Activated T-helper 2 cell treated with anti-CD3 and anti-CD28 coated beads, Interferon-gamma antibody, Interleukin-2, Interleukin-4, amounts not matched to agents 10 μg/mL and 5 μg/mL and 100 μg/mL, durations not matched to agents 14 hours and 24 hours and 36 hours (primary cell): ENCODE measurements at places on chromosomes 2 and 18. TPM values are rescaled to one million over a fixed set of nuclear protein-coding genes. Genes with fewer than 3 reads are reported as not detected.
A peak's percentile ranks its signal among the peaks of the same experiment; 100 is the strongest.

The GALNT13 gene
- not detected in 2 replicates for total RNA-seq

The CYP1B1 gene
- 8.6 and 10.9 TPM in 2 replicates for total RNA-seq

The ABHD1 gene
- total RNA-seq: 1.2 and 1.5 TPM in 2 replicates

The SKOR2 gene
- not detected in 2 replicates for total RNA-seq

GRCh38 chr18:38244480-38244879 is 678.9 kb upstream of the CELF4 start:
- no peaks in the 10 kb centered on the region for H3K4me1 ChIP-seq
- no peaks in the 10 kb centered on the region for H3K36me3 ChIP-seq
- H3K27me3 ChIP-seq: no peaks in the 10 kb centered on the region
- H3K27ac ChIP-seq: no peak overlapping the region
- no peak for DNase-seq

DNA sequence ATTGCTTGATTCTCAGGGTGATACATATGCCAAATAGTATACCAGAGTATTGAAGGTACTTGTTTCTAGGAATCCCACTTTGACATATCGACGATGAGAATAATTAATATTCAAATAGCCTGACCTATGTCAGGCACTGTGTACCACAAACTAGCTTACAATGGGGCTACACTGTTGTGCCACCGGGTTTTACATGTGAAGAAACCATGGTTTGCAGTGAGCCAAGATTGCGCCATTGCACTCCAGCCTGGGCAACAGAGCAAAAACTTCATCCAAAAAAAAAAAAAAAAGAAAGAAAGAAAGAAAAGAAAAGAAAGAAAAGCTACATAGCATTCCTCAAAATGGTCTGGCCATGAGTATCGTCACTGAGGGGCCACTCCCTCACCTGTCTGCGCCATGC is 25.5 kb downstream of the GYPC start:
- no peak overlapping the region for H3K4me3 ChIP-seq
- peaks cover 77% of the 10 kb centered on the region for H3K36me3 ChIP-seq
- no peaks in the 10 kb centered on the region for H3K27me3 ChIP-seq
- peaks cover 13% of the 10 kb centered on the region for H3K4me1 ChIP-seq
- no peak for DNase-seq

DNA sequence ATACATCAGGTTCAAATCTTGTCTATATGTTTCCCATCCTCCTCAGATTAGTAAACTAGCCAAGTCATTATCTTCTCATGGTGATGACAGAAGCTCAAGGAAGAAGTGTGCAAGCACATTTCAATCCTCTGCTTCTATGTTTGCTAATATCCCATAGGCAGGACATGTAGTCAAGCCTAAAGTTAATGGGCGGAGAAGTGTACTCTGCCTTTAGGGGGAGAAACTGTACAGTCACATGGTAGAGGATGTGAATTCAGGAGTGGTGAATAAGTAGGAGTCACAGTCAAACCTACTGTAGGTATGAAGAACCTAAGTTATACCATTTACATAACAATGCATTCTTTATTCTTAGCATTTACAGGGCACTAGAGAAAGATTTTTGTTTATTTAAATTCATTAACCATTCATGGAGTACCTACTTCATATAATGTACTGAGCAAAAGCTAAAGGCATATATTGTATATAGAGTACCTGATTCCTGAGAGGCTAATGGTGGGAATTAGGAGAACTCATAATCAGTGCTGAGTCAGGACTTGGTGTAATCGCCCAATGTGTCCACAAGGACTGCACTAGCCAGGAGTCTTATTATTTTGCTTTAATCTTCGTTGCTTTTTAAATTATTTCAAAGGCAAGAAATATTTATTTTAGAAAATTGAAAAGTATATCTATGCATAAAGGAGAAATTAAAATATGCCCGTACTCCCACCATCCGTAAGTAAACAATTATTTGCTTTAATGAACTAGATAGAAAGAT is 394.3 kb upstream of the ETAA1 start:
- H3K36me3 ChIP-seq: no peaks in the 10 kb centered on the region
- no peaks in the 10 kb centered on the region for H3K27me3 ChIP-seq
- no peak for DNase-seq
- no peak overlapping the region for H3K27ac ChIP-seq
- H3K4me3 ChIP-seq: no peak overlapping the region

GRCh38 chr2:104734937-104735586 is 118.9 kb upstream of the POU3F3 start:
- no peaks in the 10 kb centered on the region for H3K27me3 ChIP-seq
- H3K4me3 ChIP-seq: no peak overlapping the region
- no peak overlapping the region for H3K27ac ChIP-seq
- peaks cover 10% of the 10 kb centered on the region for H3K4me1 ChIP-seq
- DNase-seq: no peak

DNA sequence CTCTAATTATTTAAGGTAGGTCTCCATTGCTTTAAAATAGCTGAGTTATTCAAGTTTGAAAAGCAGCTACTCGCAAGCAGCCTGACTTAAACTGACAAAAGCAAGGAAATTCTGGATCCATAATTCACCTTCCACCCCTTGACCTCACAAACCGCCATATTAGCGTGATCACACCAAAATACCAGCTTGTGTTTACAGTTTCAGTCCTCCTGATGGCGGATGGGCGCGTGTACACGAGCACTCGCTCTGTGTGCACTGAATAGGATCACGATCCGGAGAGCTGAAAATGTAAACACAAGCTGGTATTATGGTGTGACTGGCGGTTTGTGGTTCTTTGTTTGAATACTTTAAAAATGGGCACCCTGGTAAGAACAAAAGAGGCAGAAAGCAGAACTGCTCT is 42.4 kb upstream of the PSMD14 start:
- H3K36me3 ChIP-seq: no peaks in the 10 kb centered on the region
- no peak overlapping the region for H3K4me3 ChIP-seq
- no peak overlapping the region for H3K27ac ChIP-seq
- H3K27me3 ChIP-seq: peaks cover 18% of the 10 kb centered on the region

DNA sequence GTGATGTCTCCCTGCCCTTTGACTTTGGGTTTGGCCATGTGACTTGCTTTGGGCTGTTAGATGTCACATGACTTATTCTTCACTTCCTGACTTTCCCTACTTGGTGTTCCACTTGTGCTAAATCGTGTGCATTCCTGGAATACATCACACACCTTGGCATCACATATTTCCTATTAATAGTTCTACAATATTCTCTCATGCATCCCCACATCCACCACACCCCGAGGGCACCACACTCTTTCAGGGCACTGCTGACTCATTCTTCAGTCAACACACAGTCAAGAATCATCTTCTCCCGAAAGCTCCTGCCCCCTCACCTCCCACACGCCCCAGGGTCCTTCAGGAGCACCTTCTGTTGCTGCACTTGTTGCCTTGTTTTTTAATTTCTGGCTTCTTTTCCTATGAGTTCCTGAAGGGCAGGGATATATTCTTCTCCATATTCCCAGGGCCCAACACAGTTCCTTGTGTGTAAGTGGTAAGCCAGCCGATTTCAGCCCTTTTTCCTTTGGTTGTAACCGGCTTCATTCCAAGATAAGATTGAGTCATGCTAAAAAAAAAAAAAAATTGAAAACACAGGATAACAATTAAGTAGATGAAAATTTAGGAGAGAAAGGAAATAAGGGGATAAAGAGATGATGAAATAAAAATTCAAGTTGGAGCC is 341.4 kb downstream of the SLC4A3 start:
- no peak overlapping the region for H3K4me3 ChIP-seq
- H3K27me3 ChIP-seq: no peaks in the 10 kb centered on the region
- DNase-seq: no peak
- H3K4me1 ChIP-seq: no peaks in the 10 kb centered on the region
- H3K36me3 ChIP-seq: no peaks in the 10 kb centered on the region
- no peak overlapping the region for H3K27ac ChIP-seq

DNA sequence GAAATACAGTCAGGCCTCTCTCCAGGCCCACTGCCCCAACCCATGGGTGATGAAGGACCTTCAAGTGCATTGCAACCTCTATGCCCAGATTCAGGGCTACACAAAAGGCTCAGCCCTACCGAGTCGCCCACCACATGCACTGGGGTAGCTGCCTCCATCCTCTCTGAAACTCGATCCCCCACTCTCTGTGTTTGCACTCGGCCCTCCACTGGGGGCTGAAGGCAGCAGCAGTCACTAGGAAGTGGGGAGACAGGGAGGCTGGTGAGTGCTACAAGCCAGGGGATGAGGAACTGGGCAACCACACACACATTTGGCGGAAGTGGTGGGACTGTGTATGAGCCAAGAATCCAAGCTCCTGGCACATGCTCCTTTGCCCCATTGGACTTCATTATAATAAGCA is 94.6 kb downstream of the CERS6 start:
- peaks cover 8% of the 10 kb centered on the region for H3K4me1 ChIP-seq
- DNase-seq: no peak
- no peak overlapping the region for H3K4me3 ChIP-seq
- no peaks in the 10 kb centered on the region for H3K27me3 ChIP-seq
- no peak overlapping the region for H3K27ac ChIP-seq

DNA sequence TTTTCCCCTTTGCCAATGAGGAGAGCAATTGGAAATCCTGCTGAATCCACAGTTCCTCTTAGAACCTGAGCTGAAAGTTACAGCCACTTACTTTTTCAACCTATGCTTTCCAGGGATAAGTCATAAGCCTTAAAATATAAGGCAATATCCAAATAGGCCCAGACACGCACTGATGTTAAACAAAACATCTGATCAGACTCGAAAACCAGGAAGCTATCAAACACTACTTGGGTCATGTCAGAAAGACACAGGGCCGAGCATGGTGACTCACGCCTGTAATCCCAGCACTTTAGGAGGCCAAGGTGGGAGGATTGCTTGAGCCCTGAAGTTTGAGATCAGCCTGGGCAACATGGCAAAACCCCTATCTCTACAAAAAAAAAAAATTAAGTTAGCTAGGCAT is 192.1 kb downstream of the SP3 start:
- H3K4me1 ChIP-seq: no peaks in the 10 kb centered on the region
- no peak overlapping the region for H3K4me3 ChIP-seq
- no peak overlapping the region for H3K27ac ChIP-seq
- no peak for DNase-seq
- peaks cover 5% of the 10 kb centered on the region for H3K27me3 ChIP-seq

GRCh38 chr2:106065983-106066820 is 127.9 kb downstream of the UXS1 start:
- peaks cover 7% of the 10 kb centered on the region for H3K36me3 ChIP-seq
- no peak overlapping the region for H3K27ac ChIP-seq
- peak overlapping the region; percentile 54 for H3K4me3 ChIP-seq
